ENCODE measurements at places on chromosomes 2 and 18.

GRCh38 chr18:77993188-77993981, 743.7 kb downstream of the GALR1 start:
- no peak for DNase-seq

DNA sequence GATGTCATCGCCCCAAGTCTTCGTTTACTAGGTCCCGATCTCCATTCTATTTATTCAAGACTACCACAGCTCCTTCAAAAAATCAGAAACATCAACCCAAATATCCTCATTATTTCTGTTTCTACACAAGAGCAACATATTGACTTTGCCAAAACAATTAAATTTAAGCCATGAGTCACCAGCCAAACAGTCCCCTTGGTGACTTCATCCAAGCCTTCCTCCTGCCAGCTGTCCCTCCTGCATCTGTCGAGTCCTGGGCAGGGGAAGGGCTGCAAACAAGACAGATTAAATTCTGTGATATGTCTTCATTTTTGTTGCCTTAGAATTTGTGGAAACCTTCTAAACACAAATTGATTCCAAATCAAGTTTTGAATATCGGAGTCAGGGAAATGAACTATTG, 110.3 kb downstream of the SP3 start:
- no peak for DNase-seq

DNA sequence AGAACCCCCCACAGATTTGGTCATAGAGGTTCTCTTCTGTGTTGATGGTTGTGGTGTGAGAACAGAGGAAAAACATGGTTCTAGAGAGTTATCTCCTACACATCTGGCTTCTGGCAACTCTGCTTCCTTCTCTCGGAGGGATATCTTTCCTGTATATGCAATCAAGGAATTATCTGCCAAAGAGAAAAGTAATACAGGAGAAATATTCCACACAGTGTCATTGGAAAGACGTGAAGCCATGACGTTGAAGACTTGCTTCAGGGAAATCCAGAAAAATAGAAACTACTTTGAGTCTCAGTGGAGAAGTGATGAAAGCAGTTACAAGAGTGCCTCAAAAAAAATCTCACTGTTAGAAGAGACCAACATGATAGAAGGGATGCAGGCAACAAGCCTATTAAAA, 78.5 kb downstream of the RAB31 start:
- DNase-seq = no peak

- no peak for DNase-seq
Measured at GRCh38 chr2:203690441-203691047, 15.9 kb upstream of the CD28 start.

DNA sequence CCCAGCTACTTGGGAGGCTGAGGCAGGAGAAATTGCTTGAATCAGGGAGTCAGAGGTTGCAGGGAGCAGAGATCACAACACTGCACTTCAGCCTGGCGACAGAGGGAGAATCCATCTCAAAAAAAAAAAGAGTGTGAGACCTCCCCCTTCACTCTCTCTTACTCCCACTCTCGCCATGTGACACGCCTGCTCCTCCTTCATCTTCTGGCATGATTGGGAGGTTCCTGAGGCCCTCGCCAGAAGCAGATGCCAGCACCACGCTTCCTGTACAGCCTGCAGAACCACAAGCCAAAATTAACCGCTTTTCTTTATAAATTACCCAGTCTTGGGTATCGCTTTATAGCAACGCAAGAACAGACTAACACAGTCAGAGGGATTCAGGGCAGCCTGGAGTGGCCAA, 66.3 kb upstream of the CREB1 start:
- DNase-seq = peak; percentile 24

DNA sequence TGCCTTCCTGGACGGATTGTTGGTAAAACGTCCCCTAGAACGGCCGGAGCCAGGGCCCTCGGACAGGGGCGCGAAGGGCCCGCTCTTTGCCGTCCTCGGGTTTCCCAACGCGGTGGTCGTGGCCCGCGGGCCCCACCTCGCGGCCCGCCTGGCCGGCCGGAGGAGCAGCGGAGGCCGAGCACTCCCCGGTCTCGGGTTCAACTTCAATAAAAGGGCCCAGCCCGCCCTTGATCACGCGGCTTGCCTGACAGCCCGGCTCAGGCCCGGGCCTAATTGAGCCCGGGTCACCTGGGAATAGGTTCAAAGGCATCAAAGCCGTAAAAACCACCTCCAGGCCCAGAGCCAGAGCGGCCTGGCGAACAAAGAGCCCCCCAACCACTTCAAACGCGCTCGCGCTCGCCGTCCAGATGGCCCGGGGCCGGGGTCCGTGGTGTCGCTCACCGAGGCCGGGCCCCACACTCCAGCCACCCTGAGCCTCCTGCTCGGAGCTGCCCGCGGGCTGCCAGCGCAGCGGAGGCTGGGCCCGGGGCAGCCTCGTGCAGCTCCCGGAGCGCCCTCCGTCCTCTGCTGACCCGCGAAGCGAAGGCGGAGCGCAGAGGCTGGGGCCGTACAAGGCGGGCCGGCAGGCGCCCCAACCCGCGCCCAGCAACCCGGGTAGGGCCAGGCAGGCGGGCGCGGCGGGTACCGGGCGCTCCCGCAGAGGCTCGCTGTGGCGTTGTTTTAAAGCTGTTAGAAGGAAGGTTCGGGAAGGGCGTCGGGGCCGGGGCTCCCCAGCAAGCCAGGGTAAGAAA, 1.1 kb upstream of the TWIST2 start:
- no peak for DNase-seq

- no peak for DNase-seq
Measured at GRCh38 chr2:232798187-232798586, 21.8 kb upstream of the KCNJ13 start.
